Activated CD4-positive, alpha-beta T cell treated with anti-CD3 and anti-CD28 coated beads for 4 hours (primary cell): ENCODE measurements at places on chromosomes 4 and X.

- no peak for DNase-seq
Measured at GRCh38 chrX:29043746-29044145, 456.5 kb downstream of the IL1RAPL1 start.

DNA sequence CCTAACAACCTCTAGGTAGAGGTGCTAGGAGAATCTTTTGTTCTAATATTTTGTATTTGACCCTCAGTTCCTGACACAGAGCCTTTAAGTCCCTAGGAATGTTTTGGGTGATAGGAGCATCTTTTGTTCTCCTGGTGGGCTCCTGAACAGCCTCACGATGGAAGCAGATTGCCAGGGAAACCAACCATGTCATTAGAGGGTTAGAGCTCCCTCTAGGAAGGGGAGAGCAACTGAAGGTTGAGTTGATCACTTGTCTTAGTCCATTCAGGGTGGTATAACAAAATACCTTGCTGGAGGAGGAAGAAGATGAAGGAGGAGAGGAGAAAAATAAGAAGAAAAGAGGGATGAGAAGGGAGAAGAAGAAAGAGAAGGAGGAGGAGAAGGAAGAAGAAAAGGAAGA, 9.2 kb downstream of the VCX start:
- DNase-seq = no peak

GRCh38 chr4:115607311-115607710, 493.9 kb upstream of the NDST4 start:
- DNase-seq = no peak

- no peak for DNase-seq
Measured at GRCh38 chr4:119005928-119006460, 117.3 kb downstream of the SYNPO2 start.

- no peak for DNase-seq
Measured at GRCh38 chr4:86530183-86530582, 63.9 kb upstream of the PTPN13 start.
